ENCODE measurements at places on chromosomes 7 and 10.

- DNase-seq = no peak
These were observed 468.6 kb upstream of the SEMA3A start for GRCh38 chr7:84663224-84663623.

- peak; percentile 60 for DNase-seq
These were observed 765 bp downstream of the CELF2 start for GRCh38 chr10:11018432-11018841.

DNA sequence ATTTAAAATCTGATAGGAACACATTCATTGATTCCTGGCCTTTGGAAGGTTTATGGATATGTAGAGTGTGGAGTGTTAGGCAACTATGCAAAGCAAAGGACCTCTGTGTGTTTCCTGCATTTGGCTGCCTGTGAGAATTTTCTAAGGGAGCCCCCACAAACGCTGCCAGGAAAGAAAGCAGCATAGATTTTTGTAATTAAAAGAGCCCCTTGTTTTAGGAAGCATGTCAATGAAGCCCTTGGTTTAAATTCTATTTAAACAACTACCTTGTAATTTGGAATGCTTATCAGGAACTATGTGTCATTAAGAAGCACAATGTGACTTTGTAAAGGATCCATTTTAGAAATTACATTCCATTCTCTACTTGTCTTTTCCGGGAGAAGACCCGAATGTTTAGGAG is 742.5 kb downstream of the NXPH1 start:
- no peak for DNase-seq

DNA sequence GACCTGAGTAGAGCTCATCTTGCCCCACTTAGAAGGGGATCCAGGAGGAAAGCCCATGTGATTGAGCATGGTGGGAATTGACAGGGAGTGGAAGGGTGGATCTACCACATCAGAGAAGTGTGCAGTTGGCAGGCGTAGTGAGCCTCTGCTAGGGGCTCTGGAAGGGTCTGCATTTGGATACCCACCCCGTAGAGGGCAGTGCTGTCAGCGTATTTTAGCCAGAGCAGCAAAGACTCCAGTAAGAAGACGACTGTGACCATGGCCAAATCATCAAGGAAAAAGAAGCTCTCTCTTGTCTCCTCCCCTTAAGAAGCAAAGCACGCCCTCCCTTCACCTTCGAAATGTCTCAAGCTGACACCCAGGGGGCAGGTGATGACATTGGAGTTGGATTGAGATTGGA is 68.8 kb upstream of the INHBA start:
- DNase-seq = no peak

- DNase-seq = no peak
These were observed 48.0 kb upstream of the CAMK2B start for GRCh38 chr7:44373418-44373740.

DNA sequence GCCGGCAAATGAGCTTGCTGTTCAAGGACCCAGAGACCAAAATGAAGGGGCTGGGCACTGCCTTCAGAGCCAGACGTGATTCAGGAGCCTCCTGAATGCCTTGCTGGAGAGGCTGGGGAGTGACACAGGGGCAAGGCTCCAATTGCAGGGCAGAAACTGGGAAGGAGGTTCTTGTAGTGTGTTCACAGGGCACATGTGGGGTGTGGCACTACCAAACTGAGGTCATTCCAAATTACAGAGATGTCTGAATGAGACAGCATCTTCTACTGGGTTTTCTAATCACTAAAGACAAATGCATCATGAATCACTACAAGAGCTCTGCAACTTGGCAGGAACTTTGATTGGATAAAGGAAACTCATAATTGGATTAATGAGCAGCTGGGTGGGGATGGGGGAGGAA is 17.8 kb downstream of the CRTAC1 start:
- DNase-seq = no peak

DNA sequence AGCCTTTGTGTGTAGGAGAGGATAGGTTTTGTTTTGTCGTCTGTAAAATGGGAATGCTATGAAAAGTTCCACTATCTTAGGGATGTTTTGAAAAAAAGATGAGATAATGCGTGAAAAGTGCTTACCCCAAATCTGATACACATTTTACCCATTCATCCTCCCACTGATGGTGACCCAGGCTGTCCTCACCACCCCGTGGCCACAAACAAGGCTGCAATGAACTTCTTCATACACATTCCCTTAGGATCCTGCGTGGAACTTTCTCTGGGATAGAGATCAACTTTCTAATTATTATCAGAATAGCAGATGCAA is 399 bp upstream of the OGDHL start:
- DNase-seq = peak; percentile 37

DNA sequence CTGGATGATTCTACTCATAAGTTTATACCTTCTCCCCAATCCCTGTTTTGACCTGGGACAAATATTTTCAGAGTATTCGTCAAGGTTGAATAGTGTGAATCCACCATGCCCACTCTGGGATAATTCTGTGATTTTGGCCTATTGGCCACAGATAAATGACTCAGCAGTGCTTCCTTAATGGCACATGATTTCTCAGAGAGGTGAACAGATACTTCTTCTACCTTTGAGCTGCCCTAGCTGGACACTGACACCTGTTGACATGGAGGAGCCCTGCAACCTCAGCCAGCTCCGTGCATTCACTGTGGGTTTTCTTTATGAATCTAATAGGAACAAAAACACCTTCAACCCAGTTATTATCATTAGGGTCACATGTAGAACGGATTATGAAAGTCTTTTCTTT is 40.9 kb upstream of the HPS1 start:
- DNase-seq = no peak

DNA sequence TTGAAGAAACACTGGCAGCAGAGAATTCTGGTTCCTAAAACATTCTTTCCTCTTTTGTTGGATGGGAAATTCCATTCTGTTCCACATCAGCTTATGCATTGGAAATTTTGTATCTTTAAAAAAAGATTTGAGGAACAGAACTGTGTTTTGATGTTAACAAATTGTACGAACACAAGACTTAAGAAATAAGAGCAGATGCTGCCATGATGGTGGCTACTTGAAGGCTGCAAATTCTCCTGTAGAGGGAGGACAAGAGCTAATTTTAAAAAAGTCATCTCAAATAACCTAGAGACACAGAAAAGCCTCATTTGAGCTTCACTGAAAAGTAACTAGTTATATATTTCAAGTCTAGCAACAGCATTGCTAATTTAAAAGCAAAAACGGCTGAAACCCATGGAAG is 29.8 kb downstream of the NDUFB2 start:
- DNase-seq = no peak

DNA sequence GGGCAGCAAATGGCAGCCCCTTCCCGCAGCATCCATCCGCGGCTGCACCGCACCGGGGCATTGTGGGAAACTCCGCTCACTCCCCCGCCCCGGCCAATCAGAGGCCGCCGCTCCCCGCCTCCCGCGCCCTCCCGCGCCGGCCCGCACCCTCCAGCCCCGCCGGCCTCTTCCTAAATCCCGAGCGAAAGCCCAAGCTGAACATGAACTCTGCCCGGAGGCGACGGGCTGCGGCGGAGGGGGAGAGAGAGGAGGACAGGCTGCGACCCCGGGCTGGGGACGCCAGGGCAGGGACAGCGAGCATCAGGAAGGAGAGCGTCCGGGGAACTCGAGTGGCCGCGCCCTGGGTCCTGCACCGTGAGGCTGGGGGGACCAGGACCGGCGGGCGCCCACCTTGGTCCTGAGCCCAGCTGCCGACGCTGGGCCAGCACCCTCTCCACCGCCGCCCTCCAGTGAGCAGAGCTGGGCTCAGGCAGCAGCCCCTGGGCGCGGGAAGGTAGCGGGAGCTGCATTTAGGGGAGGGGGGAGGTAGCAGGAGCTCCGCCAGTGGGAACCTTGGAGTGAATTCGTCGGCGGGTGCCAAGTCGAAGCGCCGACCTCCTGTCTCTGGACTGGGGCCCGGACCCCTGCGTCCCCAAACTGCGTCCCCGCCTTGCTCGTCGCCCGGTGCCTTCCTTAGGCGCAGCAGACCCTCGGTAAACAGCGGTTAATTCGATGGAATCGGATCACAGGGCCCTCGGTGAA is at the start of gene DGKI:
Gene DGKI, minus strand, starts transcription at position 148 of the 741 bp plus-strand sequence.
- DNase-seq = no peak

DNA sequence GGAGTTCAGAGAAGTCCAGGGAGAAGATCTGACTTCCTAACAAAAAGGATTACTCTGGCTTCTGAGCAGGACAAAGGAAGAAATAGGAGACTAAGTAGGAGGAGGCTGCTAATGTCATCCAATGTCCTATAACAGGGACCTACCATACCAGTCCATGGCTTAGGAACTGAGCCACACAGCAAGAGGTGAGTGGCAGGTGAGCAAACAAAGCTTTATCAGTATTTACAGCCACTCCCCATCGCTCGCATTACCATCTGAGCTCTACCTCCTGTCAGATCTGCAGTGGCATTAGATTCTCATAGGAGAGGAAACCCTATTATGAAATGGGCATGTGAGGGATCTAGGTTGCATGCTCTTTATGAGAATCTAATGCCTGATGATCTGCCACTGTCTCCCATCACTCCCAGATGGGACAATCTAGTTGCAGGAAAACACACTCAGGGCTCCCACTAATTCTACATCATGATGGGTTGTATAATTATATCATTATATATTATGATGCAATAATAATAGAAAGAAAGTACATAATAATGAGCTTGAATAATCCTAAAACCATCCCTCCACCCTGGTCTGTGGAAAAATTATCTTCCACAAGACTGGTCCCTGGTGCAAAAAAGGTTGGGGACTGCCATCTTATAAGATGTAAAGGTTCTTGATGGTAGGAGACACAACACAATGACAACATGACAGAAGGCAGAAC is 487.4 kb downstream of the PLXDC2 start:
- no peak for DNase-seq

DNA sequence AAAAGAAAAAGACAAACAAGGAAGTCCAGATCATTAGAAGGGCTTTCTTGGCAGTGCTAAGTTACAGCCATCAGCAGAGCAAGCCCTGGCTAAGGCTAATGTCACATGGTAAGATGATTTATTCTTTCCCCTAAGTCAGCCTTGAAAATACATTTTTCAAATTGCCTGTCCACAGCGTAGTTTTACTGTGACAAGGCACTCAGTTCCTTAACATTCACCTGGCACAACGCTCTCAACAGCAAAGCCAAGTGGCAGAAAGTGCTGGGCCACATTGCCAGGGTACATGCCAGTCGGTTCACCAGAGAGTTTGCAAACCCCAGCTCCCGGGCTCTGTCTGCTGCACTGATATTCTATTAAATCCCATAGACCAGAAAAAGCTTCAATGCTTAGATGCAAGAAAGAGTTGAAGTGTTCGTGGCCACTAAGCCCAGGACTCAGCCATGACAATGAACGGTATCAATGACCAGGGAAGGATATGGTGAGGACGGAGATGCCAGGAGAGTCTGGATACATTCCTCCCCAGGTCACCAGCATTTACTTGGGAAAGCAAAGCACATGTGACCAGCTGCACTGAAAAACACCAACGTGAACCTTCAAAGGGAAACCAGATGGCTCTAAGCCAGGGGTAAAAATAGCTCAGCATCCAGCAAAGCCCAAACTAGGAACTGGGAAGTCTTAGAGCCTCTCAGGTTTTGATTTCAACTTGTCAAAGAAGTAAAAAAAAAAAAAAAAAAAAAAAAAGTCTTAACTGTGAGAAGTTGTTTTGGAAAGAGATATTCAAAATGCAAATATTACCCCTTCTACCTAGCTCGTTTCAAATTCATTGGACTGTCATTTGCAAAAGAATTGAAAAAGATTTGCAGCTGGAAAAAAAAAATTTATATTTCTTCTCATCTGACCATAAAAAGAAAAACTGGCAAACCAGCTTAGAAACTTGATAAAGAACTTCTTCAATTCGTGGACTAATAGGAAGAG is 23.9 kb upstream of the MPP7 start:
- no peak for DNase-seq

DNA sequence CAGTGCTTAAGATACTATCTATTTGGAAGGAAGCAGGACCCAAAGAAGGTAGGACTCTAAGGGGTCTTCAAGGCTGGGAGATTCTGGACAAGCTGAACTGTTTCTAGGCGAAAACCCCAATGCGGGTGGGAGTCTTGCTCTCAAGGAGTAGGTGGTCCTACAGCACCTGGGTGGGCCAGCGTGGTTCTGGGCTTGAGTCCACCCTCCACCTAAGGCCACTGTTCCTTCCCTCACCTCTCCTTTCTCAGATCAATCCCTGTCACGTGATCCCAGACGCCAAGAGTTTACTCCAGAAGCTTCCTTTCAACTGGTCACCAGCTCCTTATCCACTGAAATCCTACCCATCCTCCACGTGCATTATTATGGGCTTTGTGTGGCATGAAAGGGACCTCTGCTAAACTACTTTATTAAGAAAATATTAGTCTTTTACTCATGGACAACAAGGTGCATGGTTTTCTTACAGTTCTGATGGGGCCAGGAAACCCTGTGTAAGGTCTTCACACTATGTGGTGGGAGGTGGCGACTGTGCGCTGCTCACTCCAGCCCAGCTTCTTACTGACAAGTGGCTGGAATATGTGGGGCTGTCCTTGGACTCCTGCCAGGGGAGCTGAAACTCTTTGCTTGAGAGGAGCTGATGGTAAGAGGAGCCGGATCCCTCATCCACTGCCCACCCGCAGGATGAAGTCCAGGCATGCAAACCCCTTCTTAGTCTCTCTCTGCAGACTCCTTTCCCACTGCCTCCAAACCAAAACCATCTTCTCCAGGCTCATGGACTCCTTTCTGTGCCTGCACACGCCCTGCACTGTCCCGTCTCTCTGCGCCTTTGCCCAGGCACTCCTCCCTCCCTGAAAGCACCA is 1.6 kb downstream of the ZNF746 start:
- DNase-seq = no peak

- peak; percentile 15 for DNase-seq
These were observed 138.0 kb downstream of the PPP1R9A start for GRCh38 chr7:95045236-95045923.

GRCh38 chr10:102649797-102650654 is 5.7 kb downstream of the TRIM8 start:
- no peak for DNase-seq

- DNase-seq = no peak
These were observed 62.4 kb downstream of the BLNK start for GRCh38 chr10:96208946-96209345.

DNA sequence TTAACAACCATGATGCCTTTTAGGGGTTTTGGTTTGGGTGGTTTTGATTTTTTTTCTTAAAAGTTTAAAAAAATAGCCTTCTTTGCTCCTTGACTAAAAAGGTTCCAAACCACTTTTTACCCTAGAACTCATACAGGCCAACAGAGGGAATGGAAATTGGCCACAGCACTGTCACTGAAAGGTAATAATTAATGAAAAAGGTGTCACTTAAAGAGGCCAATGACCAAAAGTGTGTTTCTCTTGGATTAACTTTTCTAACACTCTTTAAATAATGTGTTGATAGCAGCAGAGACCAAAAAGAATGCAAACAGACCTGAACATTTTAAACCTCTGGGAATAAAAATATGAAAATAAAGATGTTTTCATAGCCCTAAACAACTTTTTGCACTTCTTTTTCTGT is 221.1 kb upstream of the TCF7L2 start:
- no peak for DNase-seq

GRCh38 chr7:16345979-16346958 is 75.1 kb downstream of the CRPPA start:
- no peak for DNase-seq

- DNase-seq = peak; percentile 56
These were observed 41.8 kb downstream of the PFKFB3 start for GRCh38 chr10:6244510-6244909.

- no peak for DNase-seq
These were observed 992.7 kb upstream of the MBL2 start for GRCh38 chr10:53765311-53765710.
